Activated CD4-positive, CD25-positive, alpha-beta regulatory T cell treated with anti-CD3 and anti-CD28 coated beads, Interleukin-2, amount 50 U/mL, for 72 hours (primary cell): ENCODE measurements at places on chromosomes 5 and 9.

DNA sequence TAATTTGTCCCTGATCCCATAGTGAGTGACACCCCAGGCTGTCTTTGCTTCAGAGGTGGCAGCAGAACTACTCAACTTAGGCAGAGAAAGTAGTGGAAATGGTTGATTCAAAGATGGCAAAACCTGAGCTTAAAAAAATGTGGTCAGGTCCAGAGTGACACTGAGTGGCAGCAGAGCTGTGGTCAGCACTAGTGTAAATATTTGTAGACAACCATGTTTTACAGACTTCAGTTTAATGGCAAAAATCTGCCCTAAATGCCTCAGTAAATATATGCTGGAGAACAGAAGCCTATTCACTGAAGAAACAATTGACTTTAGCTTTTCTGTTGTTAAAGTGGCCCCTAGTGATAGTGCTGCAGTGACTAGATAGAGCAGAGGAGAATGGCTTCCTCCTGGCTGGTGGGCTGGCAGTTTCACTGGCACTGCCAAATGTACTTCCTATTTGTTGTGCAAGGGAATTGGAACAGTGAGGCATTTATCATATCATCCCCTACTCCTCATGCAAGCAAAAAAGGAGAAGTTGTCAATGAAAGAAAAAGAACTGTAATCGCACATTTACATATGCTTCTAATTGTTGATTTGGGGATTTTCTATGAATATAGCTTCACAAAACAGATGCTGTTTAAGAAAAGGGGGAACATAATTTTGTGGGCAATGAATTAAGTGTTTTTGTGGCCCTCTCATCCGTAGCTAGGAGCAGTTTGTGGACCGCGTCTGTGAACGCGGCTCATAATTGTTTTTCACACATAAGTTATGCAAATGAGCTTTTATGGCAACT, 12.0 kb downstream of the PBX3 start:
- DNase-seq: no peak

- DNase-seq: no peak
Observed at GRCh38 chr5:73694089-73694488, 68.1 kb downstream of the ARHGEF28 start.

DNA sequence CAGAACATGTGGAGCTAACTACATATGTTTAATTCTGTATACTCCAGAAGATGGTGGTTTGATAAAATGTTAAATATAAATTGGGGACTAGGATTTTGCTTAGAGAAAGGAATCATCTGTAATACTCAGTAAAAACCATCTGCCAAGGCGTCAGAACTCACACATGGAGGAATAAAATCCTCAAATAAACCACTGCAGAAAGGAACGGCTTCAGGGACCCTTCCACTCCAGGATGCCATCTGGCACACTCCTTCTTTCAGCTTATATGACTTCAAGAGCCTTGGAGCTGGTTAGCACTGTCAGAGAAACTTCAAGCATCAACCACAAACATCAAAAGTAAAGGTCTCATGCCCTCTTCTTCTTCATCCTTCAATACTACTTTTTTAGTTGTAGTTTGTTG, 360.6 kb downstream of the PLK2 start:
- DNase-seq: no peak

DNA sequence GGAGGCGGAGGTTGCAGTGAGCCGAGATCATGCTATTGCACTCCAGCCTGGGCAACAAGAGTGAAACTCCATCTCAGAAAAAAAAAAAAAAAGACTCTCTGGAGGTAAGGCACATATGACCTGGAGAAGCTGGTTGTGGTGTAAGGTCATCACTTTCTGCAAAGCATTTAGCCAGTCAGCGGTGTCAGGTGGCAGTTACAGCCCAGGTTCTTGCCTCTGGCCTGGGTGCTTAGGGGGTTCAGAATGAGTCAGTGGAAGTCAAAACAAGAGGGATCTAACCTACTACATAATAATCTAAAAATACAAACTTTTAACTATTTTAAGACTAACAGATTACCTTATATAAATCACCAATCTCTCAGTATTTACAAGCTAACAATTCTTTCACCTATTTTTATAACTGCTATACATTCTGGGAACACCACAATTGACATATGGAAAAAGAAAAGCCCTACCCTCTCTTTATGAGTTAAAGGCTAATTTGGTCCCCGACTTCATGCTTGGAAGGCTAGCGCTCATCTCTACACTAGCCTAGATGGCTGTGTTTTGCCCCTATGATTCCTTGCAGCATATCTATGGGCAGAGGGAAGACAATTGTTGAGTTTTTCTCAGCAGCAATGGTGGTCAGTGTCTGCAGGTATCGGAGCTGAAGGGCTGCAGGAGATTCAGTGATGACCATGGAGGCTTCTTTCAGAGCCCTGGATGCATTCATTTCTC, 29.2 kb downstream of the STOM start:
- DNase-seq: no peak

- DNase-seq: no peak
Observed at GRCh38 chr5:115948091-115948534, 14.2 kb upstream of the LVRN start.

GRCh38 chr5:38607930-38608564, 51.6 kb upstream of the LIFR start:
- no peak for DNase-seq

GRCh38 chr9:4375424-4376200, 75.7 kb upstream of the GLIS3 start:
- DNase-seq: no peak

DNA sequence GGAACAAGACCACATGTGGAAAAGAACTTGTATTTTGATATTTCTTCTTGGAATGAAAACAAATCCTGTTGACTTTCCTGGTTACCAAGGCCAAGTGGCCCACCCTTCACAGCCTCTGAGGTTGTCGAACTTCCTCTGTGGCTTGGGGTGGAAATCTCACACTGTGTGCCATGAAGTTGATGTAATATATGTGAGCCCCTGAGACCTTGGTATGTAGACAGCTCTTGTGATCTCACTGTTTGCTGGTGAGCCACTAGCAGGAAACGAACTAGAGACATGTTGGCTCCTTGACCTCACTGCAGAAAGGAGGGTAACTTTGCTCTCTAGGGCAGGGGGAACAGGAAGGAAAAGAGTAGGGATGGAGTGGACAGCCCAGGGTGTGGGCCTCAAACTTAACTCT, 159.4 kb downstream of the ARHGAP26 start:
- no peak for DNase-seq

- no peak for DNase-seq
Observed at GRCh38 chr5:39605145-39605544, 180.4 kb upstream of the DAB2 start.
